Liver (tissue), 10 donors: ENCODE measurements at places on chromosomes 6 and 20. TPM values are rescaled to one million over a fixed set of nuclear protein-coding genes. Genes with fewer than 3 reads are reported as not detected.

TPBG gene
- 0.44 TPM for polyA plus RNA-seq

DNA sequence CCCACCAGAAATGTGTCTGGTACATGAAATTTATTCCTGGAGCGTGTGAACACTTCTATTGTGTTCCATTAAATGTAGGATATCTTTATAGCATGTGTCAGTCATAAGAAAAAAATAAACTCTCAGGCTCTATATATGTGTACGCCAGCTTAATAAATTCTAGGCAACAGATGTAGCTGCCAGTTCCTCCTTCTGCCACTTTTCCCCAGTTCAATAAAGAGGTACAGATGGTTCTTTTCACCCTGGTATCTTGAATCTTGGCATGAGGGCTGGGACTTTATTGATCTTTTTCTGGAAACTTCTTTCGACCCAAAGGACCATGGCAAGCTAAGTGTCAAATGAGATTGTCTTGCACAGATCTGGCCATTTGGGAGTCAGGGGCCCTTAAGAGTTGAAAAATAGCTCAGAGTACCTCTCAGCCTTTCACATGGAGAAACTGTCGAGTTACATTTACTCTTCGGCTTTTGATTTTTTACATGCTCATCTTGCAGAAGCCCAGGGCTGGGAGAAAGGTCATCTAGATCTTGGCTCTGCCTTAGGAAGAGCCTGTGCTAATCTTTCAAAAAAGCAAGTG is 240.9 kb downstream of the DOK5 start:
- DNase-seq = no peak
- H3K36me3 ChIP-seq = no peaks in the 10 kb centered on the region
- H3K27ac ChIP-seq = no peak overlapping the region
- H3K4me1 ChIP-seq = no peaks in the 10 kb centered on the region
- H3K27me3 ChIP-seq = peaks cover 17% of the 10 kb centered on the region
- H3K4me3 ChIP-seq = no peak overlapping the region

- H3K36me3 ChIP-seq = no peaks in the 10 kb centered on the region
- H3K27ac ChIP-seq = no peak overlapping the region
- no peaks in the 10 kb centered on the region for H3K4me1 ChIP-seq
These were observed 161.3 kb downstream of the THBS2 start for GRCh38 chr6:169092375-169092774.

FERMT1 gene
- polyA plus RNA-seq = 0.16 TPM

NAA20 gene
- polyA plus RNA-seq = 75.6 TPM

STMND1 gene
- polyA plus RNA-seq = 0.05 TPM

- no peaks in the 10 kb centered on the region for H3K4me1 ChIP-seq
- H3K27ac ChIP-seq = no peak overlapping the region
- H3K4me3 ChIP-seq = no peak overlapping the region
- DNase-seq = no peak
These were observed 284.2 kb downstream of the DOK5 start for GRCh38 chr20:54759589-54759988.

CST4 gene
- not detected for polyA plus RNA-seq

DNA sequence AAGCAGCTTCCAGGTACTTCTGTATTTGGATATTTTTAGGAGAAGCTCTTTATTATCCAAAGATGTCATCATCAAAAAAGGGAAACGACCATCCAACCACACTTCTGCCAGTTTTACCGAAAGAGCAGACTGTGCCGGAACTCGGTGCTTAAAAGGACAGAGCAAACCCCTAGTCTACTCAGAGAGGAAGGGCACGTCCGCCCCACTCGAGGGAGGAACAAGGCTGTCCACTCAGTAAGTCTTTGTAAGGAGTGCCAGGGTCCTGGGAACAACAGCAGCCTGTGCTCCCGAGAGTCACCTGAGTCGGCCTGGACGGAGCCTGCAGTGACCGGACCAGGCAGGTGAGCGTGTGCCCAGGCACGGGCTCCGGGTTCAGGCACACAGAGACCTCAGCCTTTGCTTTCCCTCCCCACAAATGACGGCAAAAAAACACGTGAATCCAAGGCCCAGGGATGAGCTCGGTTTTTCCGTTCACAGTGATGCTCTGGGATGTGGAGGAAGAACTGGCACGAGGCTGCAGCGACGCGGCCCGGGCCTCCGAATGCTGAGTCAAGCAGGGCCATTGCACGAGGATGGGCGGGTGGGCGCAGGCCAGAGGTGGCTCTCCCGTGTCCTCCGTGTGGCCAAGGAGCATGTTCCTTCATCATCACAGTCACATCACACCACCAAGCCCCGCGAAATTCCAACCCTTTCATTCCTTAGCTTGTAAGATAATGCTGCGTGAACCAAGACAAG is 17.4 kb upstream of the SLCO4A1 start:
- DNase-seq = no peak
- H3K4me1 ChIP-seq = peaks cover 6% of the 10 kb centered on the region
- H3K36me3 ChIP-seq = no peaks in the 10 kb centered on the region
- H3K27ac ChIP-seq = no peak overlapping the region
- H3K27me3 ChIP-seq = no peaks in the 10 kb centered on the region

TCF21 gene
- polyA plus RNA-seq = 1.0 TPM

DNA sequence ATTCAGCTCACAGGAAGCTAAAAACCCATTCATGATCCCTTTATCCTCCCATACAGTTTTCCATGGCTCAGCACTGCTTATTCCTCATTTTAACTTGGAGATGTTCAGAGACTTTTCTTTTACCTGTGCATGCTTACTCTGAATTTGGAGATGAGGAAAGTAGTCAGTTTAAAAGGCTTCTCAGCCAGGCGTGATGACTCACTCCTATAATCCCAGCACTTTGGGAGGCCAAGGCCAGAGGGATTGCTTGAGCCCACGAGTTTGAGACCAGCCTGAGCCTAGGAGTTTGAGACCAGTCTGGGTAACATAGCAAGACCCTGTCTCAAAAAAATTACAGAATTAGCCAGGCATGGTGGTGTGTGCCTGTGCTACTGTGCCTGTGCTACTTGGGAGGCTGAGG is 30.3 kb upstream of the TMEM217 start:
- no peaks in the 10 kb centered on the region for H3K27me3 ChIP-seq
- peaks cover 9% of the 10 kb centered on the region for H3K36me3 ChIP-seq
- H3K4me3 ChIP-seq = no peak overlapping the region
- H3K4me1 ChIP-seq = peaks cover 15% of the 10 kb centered on the region

EPB41L1 gene
- 2.4 TPM for polyA plus RNA-seq

SIGLEC1 gene
- polyA plus RNA-seq = 2.3 TPM

SIRPD gene
- not detected for polyA plus RNA-seq

DNA sequence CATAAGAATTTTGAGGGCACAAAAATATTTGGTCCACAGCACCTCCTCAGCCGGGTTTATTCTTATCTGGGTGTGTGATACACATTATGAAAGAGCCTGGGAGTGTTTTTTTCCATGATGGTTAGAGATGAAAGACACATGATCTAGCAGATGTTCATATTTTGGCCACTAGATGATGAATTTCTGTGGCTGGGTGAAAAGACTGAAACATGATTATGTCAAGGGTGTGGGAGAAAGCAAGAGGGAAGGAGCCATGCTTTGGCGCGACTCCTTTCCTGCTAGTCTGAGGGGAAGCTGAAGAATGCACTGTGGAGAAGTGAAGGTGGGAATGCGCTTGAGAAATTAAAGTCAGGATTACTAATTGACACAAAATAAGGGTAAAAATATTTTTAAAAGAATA is 102.3 kb downstream of the SH3BGRL2 start:
- no peak overlapping the region for H3K27ac ChIP-seq
- no peaks in the 10 kb centered on the region for H3K27me3 ChIP-seq
- H3K4me3 ChIP-seq = no peak overlapping the region
- H3K4me1 ChIP-seq = no peaks in the 10 kb centered on the region
- no peak for DNase-seq

CLPSL2 gene
- not detected for polyA plus RNA-seq

DNA sequence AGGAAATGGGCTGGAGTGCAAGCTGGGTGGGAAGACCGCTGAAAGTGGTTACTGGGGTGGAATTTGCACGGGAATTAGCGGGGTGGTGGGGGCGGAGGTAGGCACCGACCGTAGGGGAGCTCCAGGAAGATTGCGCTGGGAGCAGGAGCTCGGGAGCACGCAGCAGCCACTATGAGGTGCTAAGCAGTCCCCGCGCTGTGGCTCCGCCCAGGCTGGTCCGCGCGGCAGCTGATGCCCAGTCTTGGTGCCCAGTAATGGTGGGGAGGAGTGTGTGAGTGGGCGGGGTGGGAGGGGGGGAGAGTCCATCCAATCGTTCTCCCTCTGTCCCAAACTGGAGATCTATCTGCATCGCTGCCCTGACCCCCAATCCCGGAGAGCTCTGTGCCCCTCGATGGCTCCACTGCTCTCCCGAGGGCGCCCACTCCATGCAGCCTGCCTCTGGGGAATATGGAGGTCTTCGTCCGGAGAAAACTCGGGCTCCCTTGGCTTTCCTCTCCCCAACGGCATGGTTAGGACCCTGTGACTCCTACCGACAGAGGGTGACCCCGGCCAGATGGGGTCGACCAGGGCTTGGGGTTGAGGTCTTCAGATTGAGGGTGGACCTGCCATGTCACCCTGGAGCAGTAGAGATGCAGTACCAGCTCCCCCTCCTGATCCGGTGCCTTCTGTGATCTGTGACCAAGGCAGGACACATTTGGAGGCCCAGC is 5.3 kb downstream of the TP53TG5 start:
- no peak overlapping the region for H3K27ac ChIP-seq
- peak overlapping the region; percentile 69 for H3K4me3 ChIP-seq
- DNase-seq = no peak
- peaks cover 4% of the 10 kb centered on the region for H3K4me1 ChIP-seq
- H3K27me3 ChIP-seq = no peaks in the 10 kb centered on the region

DNA sequence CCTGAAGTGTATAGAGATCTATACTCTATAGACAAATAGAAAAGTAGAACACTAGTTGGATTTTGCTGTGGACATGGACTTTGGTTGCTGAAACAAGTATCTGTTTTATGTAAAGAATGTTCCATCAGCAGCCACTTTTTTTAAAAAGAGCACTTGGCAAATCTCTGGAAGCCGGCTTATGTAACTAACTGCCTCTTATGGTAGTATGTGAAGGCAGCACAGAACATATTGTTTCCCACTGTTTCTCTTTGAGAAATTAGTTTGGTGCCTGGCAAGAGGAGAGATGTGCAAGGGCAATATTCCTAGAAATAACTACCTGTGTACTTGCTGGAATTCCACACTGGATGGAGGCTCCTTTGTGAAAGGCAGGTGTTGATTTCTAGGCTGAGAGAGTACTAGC is 242.3 kb upstream of the PREP start:
- H3K27ac ChIP-seq = no peak overlapping the region
- no peaks in the 10 kb centered on the region for H3K27me3 ChIP-seq
- no peak for DNase-seq
- no peaks in the 10 kb centered on the region for H3K36me3 ChIP-seq
- H3K4me3 ChIP-seq = no peak overlapping the region
